Stimulated activated CD4-positive, alpha-beta T cell treated with anti-CD3 and anti-CD28 coated beads, TNF-alpha, amount 100 ng/mL, for 24 hours (primary cell): ENCODE measurements at places on chromosomes 3 and 15.

GRCh38 chr3:25350725-25351114 is 77.3 kb upstream of the RARB start:
- no peak for DNase-seq

DNA sequence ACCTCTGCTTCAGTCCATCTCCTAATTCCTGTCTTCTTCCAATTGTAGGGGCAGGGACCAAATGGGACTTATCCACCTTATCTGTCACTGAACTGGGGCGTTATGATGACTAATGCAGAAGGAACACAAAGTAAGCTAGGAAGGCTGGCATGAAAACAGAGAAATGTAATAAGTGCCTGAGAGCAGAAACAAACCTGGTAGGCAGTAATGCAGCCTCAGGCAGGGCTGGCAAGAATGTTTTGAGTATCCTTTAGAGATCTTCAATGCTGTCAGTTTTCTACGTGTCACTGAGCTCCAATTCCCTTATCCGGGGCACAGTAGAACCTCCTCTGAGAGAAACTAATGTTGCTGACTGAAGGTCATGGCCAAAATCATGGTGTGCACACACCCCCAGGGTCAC is 246.2 kb upstream of the TBL1XR1 start:
- no peak for DNase-seq

DNA sequence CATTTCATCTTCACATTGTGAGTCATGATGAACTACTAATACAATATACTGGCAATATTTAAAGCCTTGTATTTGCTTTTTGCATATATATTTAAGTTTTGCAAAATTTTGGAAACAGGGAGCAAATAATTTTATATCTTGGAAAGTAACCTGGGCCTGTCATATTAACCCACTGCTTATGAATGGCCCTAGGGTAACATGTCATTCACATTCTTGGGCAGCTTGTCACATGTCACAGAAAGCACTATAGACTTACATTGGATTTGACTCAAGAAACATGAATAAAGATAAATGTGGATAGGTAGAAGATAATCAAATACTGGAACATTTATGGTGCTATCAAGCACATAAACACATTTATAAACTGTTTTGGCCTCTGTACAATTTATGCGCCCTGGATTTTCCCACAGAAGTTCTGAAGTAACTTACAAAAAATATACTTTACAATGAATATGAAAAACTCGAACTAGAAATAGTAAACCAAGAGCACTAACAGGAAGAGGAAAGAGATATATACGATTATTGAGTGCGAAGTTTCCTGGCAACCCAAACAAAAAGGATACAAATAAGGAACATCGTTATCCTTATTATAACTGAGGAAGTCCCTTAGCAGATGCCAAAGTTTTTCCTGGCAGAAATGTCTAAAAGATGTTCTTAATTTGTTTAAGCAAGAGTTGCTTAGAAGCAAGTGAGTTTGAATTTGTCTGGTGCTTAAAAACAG is 257.2 kb downstream of the RBMS3 start:
- no peak for DNase-seq

DNA sequence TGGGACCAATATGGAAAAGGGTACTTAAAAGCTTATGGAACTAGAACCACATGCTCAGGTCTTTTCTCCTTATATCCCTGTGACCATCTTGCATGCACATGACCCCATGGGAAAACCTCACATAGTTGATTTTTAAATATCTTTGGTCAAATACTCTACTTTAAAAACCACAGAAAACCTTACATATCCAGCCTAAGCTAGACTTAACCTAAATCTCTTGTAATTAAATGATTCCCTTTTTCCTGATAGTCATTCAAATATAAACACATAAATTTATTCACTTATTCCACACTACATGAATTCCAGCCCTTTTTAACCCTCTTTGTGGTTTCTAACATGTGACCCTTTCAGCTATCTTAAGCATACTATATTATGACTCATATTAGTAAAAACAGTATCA is 46.8 kb downstream of the DNAJC13 start:
- no peak for DNase-seq

DNA sequence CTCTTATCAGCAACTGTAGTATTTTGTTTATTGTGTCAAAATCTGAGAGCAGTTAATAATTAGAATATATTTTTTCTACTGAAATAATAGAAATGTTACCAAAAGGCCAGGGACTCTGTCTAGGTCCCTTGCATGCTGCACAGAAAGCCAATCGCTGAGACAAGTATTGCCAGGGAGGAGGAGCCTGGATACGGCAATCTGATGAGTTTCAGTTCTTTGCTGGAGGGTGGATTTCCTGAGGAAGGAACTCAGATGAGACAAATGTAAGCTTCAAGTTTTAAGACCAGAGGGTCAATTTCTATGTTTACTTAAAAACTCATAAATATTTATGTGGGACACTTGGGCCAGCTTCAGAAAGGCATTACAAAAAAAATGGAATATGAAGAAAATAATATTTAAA is 252.2 kb downstream of the GABRG3 start:
- DNase-seq = no peak
